ENCODE measurements at places on chromosomes 1 and 21. TPM values are rescaled to one million over a fixed set of nuclear protein-coding genes. Genes with fewer than 3 reads are reported as not detected.
A peak's percentile ranks its signal among the peaks of the same experiment; 100 is the strongest.

DNA sequence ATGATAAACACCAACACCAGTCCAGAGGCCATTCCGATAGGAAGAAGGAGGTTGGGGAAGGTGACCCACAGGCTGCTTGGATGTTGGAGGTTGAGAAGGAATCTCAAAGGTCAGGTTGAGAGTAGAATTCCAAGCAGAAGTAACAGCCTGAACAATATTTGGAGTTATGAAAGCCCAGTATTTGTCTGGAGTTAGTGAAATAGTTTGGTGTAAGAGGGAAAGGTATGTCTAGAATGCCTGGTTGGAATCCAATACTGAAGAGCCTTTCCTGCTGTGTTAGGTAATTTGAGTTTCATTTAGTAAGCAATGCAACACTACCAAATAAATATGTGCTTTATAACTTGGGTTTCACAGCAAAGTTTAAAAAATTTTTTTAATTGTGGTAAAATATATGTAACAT lies 70.5 kb upstream of the MCOLN3 start:
- DNase-seq = no peak

ERVH48-1 gene
- not detected for total RNA-seq

- DNase-seq = peak; percentile 61
Measured at GRCh38 chr1:16082283-16083038, 9.0 kb upstream of the FAM131C start.

GRCh38 chr1:43285269-43285990 lies at the start of gene C1orf210:
TSS of gene C1orf210 (minus strand) at chr1:43285581. CDS start at chr1:43283270, 2,311 bp downstream.
- no peak for DNase-seq

DNA sequence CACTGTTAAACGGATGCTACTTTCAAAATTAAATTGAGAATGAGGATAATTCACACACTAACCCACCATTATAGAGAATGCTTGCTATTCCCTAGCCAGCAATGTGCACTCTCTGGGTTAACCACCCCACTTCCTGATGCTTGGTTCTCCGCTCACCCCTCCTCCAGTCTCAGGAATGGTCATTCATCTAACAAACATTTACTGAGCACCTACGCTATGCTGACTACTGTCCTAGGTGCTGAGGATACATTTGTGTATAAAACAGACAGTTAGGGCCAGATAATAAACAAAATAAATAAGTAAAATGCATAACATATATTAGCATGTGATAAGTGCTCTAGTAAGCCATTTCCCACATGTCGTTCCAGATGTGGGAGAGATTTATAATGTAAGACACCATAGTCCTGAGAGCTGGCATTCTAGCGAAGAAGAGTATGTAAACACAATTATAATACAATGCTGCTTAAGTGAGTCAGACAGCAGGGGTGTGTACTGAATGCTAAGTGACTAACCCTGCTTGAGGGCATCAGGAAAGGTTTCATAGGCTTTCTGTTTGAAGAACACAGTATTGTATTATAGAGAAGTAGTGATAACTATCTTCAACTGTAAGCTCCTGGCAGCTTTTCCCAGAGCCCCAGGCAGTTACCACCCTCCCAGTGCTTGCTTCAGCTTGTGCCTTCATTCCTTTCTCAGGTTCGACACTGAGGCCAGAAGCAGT lies 126.7 kb upstream of the CACHD1 start:
- DNase-seq = peak; percentile 79

- no peak for DNase-seq
Measured at GRCh38 chr1:54409156-54410142, 3.3 kb upstream of the SSBP3 start.

DNA sequence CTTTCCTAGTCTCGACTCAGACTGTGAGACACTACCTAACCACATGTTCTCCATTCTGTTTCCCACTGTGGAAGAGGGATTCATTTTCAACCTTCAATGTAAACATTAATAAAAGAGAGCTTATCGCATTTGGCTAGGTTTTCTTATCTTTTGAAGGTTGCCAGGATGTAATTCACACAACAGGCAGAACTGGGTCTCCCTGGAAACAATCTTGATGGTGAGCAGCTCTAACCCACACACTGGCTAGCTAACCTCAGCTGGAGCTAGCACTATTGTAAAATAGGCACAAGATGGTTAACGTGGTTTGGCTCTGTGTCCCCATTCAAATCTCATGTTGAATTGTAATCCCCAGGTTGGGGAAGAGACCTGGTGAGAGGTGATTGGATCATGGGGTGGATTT lies 75.1 kb downstream of the ZSCAN20 start:
- DNase-seq = no peak

- DNase-seq = no peak
Measured at GRCh38 chr21:23861911-23862504, 1745.3 kb downstream of the MRPL39 start.

CTTNBP2NL gene
- total RNA-seq = 8.6 TPM

DNA sequence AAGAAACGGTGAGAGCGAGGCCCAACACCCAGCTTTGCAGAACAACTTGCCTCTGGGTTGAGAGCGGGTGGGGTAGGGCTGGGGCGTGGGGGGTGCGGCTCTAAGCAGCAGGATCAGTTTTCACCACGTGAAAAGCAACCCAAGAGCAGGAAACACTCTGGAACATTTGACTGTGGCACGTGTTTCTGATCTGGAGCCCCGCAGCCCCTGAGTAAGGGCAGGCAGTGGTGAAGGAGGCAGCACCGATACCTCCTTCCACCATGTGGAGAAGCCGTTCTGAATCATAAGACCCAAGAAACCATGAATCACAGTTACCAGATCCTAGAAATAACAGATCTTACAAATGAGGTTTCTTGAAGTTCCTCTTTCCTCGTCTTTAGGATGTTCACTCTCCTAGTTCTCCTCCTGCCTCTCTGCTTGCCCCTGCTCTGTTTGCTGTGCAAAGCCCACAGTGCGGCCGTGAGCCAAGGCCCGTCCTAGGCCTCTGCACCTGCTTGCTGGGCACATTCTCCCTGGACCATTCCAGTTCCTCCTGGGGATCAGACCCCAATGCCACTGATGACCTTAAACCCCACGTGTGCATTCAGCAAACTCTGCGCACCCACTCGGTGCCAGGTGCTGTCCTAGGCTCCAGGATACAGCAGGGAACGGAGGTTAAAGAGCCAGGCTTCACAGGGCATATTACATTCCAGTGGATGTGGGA lies 31.9 kb downstream of the SLC1A7 start:
- DNase-seq = peak; percentile 42

GRCh38 chr1:189141056-189141455 lies 1336.6 kb downstream of the BRINP3 start:
- no peak for DNase-seq

- no peak for DNase-seq
Measured at GRCh38 chr1:38476111-38476849, 383.3 kb downstream of the RRAGC start.

DNA sequence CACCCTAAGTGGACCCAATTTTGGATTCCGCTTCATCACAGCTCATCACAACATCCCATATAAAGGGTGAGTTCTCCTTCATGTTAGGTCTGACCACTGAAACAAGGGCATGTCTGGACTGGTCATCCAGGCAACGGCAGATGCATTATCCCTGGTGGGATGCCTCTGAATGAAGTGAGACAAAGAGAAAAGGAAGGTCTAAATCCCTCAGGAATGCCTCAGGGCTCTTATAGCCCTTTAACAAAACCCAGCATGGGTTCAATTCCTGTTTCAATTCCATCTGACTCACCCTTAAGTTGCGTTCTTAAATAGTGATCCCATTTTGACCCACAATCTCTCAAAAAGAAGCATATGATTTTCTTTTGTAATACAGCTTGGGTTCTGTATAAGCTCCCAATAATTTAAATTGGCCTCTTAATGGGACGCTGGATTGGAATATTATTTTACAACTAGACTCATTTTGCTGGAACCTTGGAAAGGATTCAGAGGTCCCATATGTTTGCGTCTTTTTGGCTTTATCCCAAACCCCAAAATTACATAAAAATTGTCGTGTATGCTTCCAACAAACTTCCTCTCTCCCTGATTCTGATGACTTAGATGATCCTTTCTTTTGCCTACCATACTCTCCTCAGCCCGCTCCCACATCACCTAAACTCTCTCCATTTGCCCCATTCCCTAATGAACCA lies 287.4 kb upstream of the ZP4 start:
- peak; percentile 60 for DNase-seq

- DNase-seq = no peak
Measured at GRCh38 chr1:10781137-10781536, 15.3 kb downstream of the CASZ1 start.

KCND3 gene
- total RNA-seq = not detected

- no peak for DNase-seq
Measured at GRCh38 chr1:201686714-201687455, 142.1 kb upstream of the IPO9 start.

GRCh38 chr1:55195521-55196233 lies 19.5 kb downstream of the USP24 start:
- no peak for DNase-seq

OPRD1 gene
- 0.03 TPM for total RNA-seq

GPR37L1 gene
- total RNA-seq = not detected

GRCh38 chr1:64495878-64496277 lies 25.9 kb downstream of the CACHD1 start:
- DNase-seq = no peak

GRCh38 chr1:19073311-19074186 lies 117.1 kb upstream of the IFFO2 start:
- DNase-seq = no peak

ADGRL2 gene
- 27.2 TPM for total RNA-seq

Measured in HT1080 (cell line).